ENCODE measurements at places on chromosomes 4 and X.

GRCh38 chr4:16449406-16449805 is 223.1 kb upstream of the TAPT1 start:
- DNase-seq: no peak

DNA sequence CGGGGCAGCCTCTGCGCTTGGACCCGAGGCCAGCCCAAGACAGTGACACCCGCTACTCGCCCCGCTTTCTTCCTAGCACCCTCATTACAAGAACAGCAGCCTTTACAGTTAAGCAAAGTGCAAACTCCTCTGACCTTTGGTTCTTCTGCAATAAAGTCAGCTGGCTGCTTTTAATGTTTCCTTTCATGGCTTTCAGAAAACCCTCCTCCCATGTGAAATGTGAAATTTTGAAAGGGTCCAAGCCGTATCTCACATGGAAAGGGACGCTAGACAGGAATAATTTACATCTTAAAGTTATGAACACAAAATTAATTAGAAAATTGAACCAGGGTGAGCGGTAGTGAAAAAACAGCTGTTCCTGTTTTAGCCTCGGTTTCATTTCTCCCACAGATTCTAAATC is 520.1 kb upstream of the FRG1 start:
- no peak for DNase-seq

- no peak for DNase-seq
Observed at GRCh38 chrX:134603806-134604700, 54.2 kb downstream of the PLAC1 start.

DNA sequence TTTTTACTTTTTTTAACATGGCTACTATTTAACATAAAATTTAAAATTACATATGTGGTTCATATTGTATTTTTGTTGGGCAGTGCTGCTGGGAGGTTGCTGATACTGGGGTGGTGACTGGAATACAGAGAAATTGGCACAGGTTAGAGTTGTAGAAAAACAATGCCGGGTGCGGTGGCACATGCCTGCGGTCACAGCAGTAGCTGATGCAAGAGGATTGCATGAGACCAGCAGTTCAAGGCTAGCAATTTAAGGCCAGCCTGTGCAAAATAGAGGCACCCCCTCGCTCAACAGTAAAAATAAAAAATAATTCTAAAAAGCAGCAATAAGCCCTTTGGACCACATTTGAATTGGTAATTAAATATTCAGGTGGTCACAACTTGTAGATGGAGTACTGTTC is 11.8 kb upstream of the CPE start:
- DNase-seq: no peak

DNA sequence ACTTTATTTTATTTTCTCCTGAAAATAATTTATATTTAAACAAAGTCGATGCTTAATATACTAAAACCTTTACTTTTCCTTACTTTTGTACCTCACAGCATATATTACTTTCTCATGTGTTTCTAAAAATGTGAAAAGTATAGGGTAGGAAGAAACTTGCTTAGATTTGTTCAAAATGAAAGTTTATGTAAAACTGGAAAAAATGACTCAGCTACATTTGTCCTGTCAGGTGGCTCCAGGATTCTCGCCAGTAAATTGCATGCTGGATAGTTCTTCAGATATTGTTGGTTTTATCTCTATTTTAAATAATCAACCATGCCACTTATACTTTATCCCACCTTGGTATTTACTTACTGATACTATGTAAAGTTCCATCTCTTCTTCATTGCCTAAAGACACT is 159.2 kb upstream of the NDST4 start:
- DNase-seq: no peak

DNA sequence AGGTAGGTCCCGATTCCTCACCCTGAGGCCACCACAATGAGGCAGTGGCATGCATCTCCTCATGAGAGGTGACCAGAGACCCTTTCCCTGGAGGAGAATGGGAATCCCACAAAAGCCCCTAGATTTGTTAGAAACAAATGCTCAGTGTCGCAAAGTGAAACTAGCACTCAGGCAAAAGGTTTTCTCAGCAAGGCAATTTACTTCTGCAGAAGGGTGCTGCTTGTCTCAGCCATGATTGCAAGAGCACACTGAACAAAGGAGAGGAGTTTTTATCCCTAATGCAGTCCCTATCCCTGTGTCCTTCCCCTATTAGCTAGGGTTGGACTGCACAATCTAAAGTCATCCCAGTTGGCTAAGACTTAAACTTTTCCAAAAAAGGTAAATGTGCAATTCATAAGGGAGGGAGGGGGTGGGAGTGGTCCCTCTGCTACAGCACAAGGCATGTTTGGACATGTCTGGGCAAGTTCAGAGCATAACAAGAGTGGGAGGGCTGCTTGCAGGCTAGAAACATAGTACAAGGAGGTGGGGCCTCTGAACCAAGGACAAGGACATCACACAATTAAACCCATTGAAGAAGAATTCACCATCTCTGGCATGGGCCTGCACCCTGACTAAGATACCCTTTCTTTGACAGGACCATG is 185.3 kb downstream of the CCNG2 start:
- DNase-seq: no peak

DNA sequence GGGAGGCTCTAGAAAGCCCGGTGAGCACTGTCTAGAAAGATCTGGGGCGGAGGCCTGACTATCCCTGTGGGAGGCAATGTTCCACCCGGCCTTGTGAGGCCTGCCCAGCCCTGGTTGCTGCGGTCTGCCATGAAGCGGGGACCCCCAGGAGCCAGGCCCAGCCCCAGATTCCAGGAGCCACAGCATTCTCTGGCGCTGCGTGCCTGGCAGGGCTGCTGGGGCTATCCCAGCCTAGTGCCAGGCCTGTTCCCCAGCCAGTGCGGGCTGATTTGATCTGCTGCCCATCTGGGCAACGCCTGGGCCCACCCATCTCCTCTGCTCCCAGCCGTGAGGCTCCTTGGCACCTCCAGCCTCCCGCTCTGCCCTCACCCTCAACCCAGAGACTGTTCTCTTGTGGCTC is 19.6 kb downstream of the ATP2B3 start:
- no peak for DNase-seq

DNA sequence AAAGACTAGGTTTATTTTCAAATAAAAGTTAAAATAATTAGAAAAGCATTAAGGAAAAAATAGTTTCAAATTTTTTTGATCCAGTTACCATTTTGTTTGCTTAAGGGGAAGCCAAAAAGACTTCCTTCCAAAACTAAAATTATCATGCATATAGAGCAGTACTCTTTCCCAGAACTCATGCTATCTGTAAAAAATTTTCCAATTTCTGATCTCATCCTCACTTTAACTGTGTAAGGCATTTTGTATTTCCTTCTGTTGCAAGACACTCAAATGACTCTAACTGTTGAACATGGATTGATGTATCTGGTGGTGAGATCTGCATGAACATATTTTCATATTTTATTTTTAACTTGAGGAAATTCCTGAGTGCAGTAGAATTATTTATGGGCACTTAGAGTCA is 150.1 kb downstream of the ADAM29 start:
- no peak for DNase-seq

DNA sequence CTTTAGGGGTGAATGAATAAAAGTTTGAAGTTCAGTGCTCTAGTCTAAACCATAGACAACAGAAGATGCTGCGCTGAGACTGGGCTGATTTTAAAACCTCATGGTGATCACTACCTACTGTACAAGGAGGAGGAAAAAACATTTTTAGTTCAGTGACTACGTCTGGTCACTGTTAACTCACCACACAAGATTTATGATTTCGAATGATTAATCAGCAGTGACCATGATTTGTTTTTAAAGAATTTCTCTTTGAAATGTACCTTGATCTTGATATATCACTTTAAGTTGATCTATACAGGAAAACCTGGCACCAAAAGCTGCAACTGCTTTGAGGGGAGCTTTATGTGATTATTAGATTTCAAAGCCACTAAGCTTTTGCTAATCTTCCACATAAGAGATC is 286.3 kb downstream of the PDGFC start:
- no peak for DNase-seq

GRCh38 chrX:154443992-154444754 is at the start of gene FAM50A:
FAM50A (plus strand) TSS chrX:154444141; CDS start chrX:154444236, 95 bp downstream.
- peak; percentile 43 for DNase-seq

DNA sequence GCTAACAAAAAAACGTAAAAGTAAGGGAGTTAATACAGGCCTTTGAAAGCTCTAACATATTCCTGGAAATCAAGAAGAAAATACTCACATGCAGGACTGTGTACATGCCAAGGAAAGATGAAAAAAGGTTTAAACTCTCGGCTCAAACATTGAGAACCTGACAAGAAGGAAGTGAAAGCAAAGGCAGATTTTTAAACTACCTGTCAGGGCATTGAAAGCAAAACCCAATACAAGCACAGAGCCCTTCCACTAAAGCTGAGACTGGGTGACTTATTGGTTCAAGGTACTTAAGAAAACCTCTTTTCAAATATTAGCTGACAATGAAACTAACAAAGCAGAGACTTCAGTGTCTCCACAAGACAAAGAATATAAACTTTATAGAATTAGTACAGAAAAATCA is 313.0 kb upstream of the GRID2 start:
- no peak for DNase-seq

DNA sequence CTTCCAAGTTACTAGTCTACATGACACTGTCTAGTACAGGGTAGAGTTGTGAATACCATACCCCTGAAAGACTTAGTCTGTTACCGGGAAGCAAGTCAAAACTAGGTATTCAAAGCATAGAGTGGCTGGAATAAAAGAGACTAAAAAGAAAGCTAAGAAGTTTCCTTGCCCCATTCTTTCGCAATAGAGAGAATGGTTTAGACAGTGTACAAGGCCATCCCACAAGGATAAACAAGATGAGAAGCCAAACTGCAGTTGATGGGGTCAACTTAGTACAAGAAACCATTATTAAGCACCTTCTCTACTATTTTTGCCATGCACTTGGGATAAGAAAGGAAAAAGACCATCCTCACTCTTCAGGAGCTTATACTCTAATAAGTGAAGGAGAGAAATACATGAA is 30.3 kb downstream of the AMMECR1 start:
- DNase-seq: no peak

GRCh38 chr4:3496021-3496420 is 32.9 kb downstream of the DOK7 start:
- DNase-seq: no peak

DNA sequence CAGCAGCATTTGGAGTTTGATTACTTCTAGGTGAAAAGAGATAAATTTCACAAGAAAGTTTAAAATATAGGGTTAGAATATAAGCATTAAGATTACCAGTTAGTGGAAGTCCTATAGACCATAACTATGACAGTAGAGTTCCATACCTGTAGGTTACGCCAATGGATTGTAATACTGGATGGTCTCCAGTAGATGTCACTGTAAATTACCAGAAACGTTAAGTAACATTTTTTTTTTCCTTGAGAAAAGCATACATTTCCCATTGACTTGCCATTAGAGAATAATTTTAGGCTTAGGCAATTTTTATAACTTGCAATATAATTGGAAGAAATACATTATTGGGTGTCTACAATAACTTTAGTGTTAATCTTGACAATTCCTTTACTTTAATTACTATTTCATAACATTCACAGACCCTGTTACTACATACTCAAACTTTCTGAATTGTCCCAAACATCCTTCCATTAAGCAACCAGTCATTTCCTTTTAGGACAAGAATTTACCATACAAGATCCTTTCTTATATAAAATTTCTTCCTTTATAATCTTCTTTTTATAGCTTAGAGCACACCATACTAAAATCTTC is 304.1 kb upstream of the TECRL start:
- no peak for DNase-seq

DNA sequence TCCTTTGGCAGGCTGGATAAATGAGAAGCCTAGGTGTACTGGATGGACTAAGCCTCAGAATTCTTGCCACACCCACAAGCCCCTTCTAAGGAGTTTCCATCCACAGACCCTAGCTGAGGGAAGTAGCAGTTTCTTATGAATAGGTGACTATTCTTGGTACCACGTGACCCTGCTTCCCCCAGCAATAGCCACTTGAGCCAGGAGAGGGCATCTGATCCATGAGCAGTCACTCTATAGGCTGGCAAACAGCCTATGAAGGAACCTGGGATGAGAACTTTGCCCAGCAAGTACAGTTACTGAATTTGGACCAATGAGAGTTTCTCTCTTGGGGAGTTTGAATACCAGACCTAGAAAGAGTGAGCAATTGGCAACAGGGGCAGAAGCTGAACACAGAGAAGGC is 84.0 kb downstream of the RTL9 start:
- DNase-seq: no peak

- no peak for DNase-seq
Observed at GRCh38 chr4:69617083-69617694, 22.3 kb downstream of the UGT2A2 start.

DNA sequence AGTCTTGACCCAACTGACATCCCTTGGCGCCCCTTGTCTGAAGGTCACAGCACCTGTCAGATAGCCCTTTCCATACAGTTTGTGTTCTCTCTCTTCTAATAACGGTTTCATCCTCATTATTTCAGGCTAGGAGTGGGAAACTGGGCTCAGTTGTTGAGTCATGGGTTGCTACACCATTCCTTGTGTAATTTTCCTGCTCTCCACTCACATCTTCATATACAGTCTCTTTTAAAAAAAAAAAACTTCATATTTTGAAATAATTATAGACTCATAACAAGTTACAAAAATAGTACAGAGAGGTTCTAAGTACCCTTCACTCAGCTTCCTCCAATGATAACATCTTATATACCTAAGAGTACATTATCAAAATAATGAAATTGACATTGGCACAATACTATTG is 60.2 kb upstream of the GRPR start:
- DNase-seq: no peak

- DNase-seq: no peak
Observed at GRCh38 chr4:176726803-176727202, 65.9 kb downstream of the VEGFC start.

- DNase-seq: no peak
Observed at GRCh38 chrX:2498781-2499302, 1.9 kb downstream of the DHRSX start.

- DNase-seq: no peak
Observed at GRCh38 chr4:54063737-54064316, 578 bp downstream of the CHIC2 start.

DNA sequence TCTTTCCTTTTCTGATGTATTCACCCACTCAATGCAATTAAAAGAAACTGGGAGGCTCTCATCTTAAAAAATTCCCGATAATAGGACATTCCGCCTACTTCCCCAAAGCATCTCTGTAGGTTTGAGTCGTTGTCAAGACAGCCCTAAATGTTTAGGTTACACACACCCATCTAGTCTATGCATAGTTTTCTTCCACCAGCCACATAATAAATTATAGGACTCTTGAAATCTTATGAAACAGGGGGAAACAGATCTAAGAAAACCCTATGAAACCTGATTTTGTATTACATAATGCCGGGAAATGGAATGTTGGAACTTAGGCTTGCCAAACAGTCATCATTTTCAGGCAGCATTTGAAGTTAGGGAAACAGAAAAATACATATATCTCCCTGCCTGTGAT is 150.0 kb downstream of the PRKX start:
- DNase-seq: no peak

DNA sequence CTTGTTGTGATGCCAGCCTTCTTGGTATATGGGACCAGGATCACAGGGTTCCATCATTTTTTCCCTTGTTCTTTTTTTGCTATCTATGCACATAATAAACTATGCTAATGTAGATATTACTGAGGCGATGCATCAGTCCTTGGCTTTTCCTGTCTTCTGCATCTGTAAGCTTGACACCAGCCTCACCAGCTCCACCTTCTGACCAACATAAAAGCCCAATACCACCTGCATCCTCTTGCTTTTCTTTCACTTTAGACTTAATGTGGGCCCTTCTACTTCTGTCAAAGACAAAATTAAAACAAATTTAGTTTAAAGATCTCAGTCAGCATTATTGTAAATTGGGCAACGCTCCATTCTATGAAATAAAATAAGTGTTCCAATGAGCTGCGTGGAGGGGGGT is 1718.8 kb upstream of the PCDH10 start:
- no peak for DNase-seq

Measured in activated CD4-positive, CD25-positive, alpha-beta regulatory T cell (primary cell).